Colonic mucosa (tissue), 4 donors: ENCODE measurements at places on chromosomes 2 and 18. TPM values are rescaled to one million over a fixed set of nuclear protein-coding genes. Genes with fewer than 3 reads are reported as not detected.

- no peak overlapping the region for H3K4me3 ChIP-seq
- H3K4me1 ChIP-seq, result no peaks in the 10 kb centered on the region
- DNase-seq, result no peak
- no peaks in the 10 kb centered on the region for H3K27me3 ChIP-seq
- H3K36me3 ChIP-seq, result no peaks in the 10 kb centered on the region
Measured at GRCh38 chr2:205056151-205056561, 510.9 kb downstream of the PARD3B start.

- H3K27ac ChIP-seq, result no peak overlapping the region
- no peaks in the 10 kb centered on the region for H3K36me3 ChIP-seq
Measured at GRCh38 chr18:49608366-49609255, 46.8 kb downstream of the LIPG start.

DNA sequence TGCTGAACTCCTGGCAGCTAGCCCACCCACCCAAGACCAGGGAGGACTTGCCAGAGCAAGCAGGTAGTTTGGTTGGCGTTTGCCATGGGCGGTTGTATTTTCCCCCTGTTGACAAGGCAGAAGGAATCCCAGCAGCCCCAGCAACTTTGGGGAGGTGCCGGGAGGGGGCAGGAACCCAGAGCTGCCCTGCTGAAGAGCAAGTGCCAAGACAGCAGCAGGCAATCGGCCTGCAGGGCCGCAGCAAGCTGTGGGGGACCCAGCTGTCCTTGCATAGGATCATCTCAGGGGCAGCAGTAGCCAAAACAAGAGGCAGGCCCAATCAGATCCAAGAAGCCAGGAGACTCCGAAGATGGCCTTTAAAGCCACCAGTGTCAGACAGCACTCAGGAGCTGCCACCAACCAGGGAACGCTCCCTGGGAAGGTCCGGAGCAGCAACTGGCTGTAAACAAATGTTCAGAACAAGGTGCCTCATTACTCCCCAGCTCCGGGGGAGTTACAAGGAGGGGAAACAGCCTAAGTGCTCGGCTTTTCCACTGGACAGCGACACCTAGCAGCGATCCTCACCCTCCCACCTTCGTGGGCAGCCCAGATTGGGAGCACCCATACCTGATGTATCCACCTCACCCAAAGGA lies 2.1 kb downstream of the ST8SIA5 start:
- H3K36me3 ChIP-seq, result no peaks in the 10 kb centered on the region
- no peak overlapping the region for H3K27ac ChIP-seq
- H3K27me3 ChIP-seq, result peaks cover 46% of the 10 kb centered on the region
- no peak overlapping the region for H3K4me3 ChIP-seq

DNA sequence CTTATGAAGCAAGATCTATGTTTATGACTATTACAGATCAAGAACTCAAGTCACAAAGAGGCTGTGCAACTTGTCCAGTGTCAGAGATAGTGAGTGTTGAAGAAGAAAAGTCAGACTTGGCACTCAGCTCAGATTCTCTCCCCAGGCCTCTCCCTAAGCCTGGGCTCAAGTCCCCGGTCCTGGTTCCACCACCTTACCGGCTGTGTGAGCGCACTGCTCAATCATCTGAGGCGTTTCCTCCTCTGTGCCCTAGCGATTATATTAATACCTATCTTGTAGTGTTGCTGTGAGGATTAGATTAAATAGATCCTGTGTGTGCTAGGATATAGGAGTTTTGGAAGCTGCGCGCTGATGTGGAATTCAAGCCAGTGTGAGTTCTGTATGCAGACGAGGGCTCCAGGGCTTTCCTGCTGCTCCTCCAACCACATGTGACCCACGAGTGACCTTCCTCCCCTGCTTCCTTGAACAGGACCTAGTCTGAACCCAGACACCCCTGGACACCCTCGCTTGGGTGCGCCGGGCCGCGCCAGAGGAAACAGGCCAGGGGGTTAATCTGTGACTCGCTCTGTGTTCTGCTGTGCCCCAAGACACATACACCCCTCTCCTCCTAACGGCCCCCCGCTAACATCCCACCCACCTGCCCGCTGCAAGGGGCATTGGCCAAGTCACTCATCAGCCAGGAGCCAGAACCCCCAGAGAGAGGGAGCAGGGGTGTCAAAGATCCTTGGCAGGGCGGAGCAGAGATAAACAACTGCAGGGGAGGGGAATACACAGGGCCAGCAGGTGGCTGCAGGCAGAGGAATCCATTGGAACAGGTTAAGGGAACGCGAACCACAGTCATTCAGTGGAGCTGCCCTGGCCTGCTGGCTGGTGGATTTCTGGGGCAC lies 38.3 kb downstream of the TNS1 start:
- no peak overlapping the region for H3K4me3 ChIP-seq
- peak overlapping the region; percentile 12 for H3K27ac ChIP-seq
- no peaks in the 10 kb centered on the region for H3K36me3 ChIP-seq
- no peaks in the 10 kb centered on the region for H3K27me3 ChIP-seq
- H3K4me1 ChIP-seq, result no peaks in the 10 kb centered on the region

DNA sequence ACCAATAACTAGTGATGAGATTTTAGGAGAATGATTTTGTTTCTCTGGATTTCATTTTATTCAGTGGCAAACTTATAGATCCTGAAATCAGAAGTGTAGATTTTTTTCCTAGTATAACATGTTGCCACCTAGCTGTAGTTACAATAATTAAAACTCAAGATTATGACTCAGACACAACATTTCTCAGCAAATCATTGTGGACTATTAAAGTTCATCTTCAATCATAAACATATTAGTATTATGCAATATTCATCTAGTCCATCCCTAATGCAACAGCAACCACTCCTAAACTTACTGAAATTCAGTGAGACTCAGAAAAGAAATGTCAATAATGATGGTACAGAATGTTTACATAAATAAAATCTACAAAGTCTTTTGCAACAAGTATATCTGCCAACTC lies 51.3 kb downstream of the USP34 start:
- H3K36me3 ChIP-seq, result no peaks in the 10 kb centered on the region
- H3K4me3 ChIP-seq, result no peak overlapping the region
- DNase-seq, result no peak
- no peak overlapping the region for H3K27ac ChIP-seq
- H3K27me3 ChIP-seq, result no peaks in the 10 kb centered on the region
- H3K4me1 ChIP-seq, result no peaks in the 10 kb centered on the region

DNA sequence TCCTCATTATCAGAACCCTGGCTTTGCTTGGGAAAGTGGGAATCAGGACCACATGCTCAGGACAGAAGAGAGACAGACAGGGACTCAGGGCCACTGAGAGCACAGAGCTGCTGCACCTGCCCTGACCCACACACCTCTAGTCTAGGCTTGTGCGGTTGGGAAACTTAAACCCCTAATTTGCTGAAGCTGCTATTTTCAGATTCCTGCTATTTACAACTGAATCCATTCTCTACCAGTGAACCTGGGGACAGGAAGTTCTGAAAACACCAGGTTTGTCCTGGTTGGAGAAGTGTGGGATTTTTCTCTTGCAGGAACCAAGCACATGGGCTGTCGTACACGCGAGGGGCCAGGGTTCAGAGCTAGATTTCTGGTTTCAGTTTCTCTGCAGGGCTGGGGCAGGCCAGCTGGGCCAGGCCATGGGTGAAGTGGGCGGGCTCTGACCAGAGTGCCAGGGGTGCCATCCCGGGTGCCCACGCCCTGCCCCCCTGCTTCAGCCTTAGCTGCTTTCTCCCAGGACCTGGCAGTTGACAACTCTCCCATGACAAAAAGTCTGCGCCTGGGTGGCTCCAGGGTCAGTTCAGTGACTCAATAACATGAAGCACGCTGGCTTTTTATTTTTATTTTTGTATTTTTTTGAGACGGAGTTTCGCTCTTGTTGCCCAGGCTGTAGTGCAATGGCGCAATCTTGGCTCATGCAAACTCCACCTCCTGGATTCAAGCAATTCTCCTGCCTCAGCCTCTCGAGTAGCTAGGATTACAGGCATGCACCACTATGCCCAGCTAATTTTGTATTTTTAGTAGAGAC lies 51.3 kb upstream of the SLC1A4 start:
- no peak overlapping the region for H3K4me3 ChIP-seq
- no peaks in the 10 kb centered on the region for H3K36me3 ChIP-seq
- H3K27me3 ChIP-seq, result no peaks in the 10 kb centered on the region
- DNase-seq, result no peak
- H3K27ac ChIP-seq, result peak overlapping the region; percentile 22
- H3K4me1 ChIP-seq, result no peaks in the 10 kb centered on the region

DNA sequence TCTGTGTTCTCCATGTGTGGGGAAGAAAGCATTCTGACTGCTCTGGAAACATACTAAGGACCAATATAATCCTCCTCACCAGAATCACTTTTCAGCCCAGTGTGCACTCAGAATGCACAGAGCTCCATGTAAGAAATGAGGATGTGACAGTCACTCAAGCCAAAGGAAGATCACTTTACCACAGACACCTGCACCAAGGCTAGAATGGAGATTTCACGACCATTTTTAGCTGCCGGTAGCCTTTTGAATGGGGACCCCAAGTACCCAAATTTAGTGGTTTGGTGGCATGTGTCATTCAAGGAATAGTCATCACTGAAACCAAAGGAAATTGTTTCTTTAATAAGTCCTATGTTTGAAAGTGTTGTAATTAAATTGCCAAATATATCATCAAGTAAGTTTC lies 613.2 kb upstream of the ACVR2A start:
- H3K4me1 ChIP-seq, result no peaks in the 10 kb centered on the region
- no peak overlapping the region for H3K27ac ChIP-seq
- no peaks in the 10 kb centered on the region for H3K36me3 ChIP-seq
- DNase-seq, result no peak
- H3K27me3 ChIP-seq, result no peaks in the 10 kb centered on the region

GRCh38 chr2:85814802-85815550 lies 61.2 kb downstream of the ATOH8 start:
- no peak overlapping the region for H3K4me3 ChIP-seq
- DNase-seq, result no peak
- no peaks in the 10 kb centered on the region for H3K27me3 ChIP-seq
- no peak overlapping the region for H3K27ac ChIP-seq
- H3K4me1 ChIP-seq, result no peaks in the 10 kb centered on the region

DNA sequence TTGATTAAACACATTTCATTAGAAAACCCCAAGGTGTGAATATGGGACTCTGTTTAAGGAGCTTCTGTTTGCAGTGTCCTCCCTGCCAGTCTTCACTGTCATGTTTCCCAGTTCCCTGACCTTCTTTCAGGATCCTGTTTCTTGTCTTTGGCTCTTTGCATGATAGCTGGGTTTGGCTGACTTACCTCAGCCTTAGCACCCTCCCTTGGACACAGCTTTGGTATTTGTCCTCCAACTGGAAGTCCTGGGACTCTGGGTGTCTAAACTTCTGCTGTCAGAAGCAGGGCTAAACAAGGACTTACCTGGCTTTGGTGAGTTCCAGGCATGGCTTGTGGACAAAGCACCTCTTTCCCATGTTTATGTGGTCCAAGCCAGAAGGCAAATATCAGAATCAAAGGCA lies 11.2 kb upstream of the PAIP2B start:
- H3K4me1 ChIP-seq, result no peaks in the 10 kb centered on the region
- no peaks in the 10 kb centered on the region for H3K36me3 ChIP-seq
- H3K4me3 ChIP-seq, result no peak overlapping the region
- no peaks in the 10 kb centered on the region for H3K27me3 ChIP-seq
- H3K27ac ChIP-seq, result no peak overlapping the region
- no peak for DNase-seq

- no peak for DNase-seq
- no peaks in the 10 kb centered on the region for H3K27me3 ChIP-seq
- no peaks in the 10 kb centered on the region for H3K36me3 ChIP-seq
- no peak overlapping the region for H3K27ac ChIP-seq
Measured at GRCh38 chr2:233141901-233142300, 81.8 kb downstream of the INPP5D start.

- peak; percentile 14 for DNase-seq
- H3K4me3 ChIP-seq, result no peak overlapping the region
- H3K27ac ChIP-seq, result no peak overlapping the region
- no peaks in the 10 kb centered on the region for H3K4me1 ChIP-seq
- H3K27me3 ChIP-seq, result no peaks in the 10 kb centered on the region
Measured at GRCh38 chr2:95267458-95268210, 6.6 kb upstream of the PROM2 start.

- DNase-seq, result peak; percentile 21
- H3K27ac ChIP-seq, result no peak overlapping the region
- H3K27me3 ChIP-seq, result no peaks in the 10 kb centered on the region
Measured at GRCh38 chr2:220660277-220661145, 911.6 kb downstream of the EPHA4 start.

- H3K4me3 ChIP-seq, result no peak overlapping the region
- H3K27ac ChIP-seq, result peak overlapping the region; percentile 98
- peaks cover 29% of the 10 kb centered on the region for H3K4me1 ChIP-seq
- no peaks in the 10 kb centered on the region for H3K27me3 ChIP-seq
- no peak for DNase-seq
Measured at GRCh38 chr2:237696461-237696860, 69.1 kb downstream of the LRRFIP1 start.

DNA sequence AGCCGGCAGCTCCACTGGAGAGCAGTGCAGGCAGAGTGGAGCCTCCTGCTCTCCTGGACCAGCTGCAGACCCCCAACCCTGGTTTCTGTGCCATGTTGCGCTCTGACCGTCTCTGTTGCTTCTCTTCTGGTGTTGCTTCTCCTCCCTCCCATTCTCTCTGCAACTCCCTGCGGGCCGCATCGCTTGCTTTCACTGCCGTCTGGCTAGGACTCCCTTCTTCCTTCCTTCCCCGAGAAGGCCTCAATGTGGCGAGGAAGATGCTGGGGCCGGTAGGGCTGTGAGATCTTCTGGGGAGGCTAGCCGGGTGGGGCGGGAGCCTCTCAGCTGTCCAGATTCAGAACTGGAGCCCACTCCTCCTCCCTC lies 6.2 kb downstream of the DNAJB2 start:
- H3K36me3 ChIP-seq, result no peaks in the 10 kb centered on the region
- H3K4me1 ChIP-seq, result no peaks in the 10 kb centered on the region
- H3K27me3 ChIP-seq, result no peaks in the 10 kb centered on the region
- no peak for DNase-seq

Gene FEV
- total RNA-seq, result 6.5 TPM

Gene AOX1
- total RNA-seq, result 2.9 TPM

Gene NOSTRIN
- total RNA-seq, result 29.0 TPM

Gene GBX2
- total RNA-seq, result not detected
